ENCODE measurements at places on chromosomes 4 and X.

DNA sequence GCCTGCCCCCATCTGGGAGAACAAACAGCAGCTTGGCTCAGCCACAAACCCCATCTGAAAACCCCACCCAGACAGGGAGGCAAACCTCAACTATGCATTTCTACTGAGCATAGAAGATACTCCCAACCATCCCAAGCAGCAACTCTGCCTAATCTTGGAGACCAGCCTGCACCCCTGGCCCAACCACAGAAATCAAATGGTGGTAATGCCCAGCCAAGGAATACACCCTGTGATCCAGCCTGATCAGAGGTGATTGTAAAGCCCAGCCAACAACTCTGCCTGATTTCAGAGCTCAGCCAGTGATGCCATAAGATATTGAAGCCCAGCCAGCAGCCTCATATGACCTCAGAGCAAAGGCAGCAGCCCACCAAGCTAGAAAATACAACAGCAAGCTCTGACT, 19.8 kb downstream of the TMLHE start:
- H3K4me1 ChIP-seq: no peaks in the 10 kb centered on the region
- no peak overlapping the region for H3K27ac ChIP-seq
- no peak overlapping the region for H3K4me3 ChIP-seq
- no peaks in the 10 kb centered on the region for H3K27me3 ChIP-seq

DNA sequence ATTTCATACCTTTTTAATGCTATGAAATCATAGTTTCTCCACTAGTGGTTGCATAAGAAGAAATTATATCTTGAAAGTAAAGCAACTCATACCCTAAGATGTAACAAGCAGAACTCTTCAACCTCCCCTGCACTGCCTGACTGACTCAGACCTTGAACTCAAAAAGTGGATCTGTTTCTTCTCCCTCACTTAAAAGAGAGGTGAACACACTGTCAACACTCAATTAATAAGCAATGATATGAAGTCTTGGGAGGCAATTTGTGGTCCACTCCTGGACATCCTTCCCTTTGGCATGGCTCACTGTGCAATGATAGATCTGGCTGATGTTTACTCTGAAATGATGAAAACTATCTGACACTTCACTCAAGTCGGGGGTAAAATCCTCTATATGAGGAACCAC, 282.0 kb upstream of the DKK2 start:
- no peaks in the 10 kb centered on the region for H3K36me3 ChIP-seq
- no peaks in the 10 kb centered on the region for H3K27me3 ChIP-seq
- no peak overlapping the region for H3K4me3 ChIP-seq

- no peak overlapping the region for H3K27ac ChIP-seq
- no peaks in the 10 kb centered on the region for H3K4me1 ChIP-seq
- no peaks in the 10 kb centered on the region for H3K36me3 ChIP-seq
- no peak overlapping the region for H3K4me3 ChIP-seq
- DNase-seq: no peak
- peaks cover 17% of the 10 kb centered on the region for H3K27me3 ChIP-seq
These were observed 887 bp upstream of the IL1RAPL2 start for GRCh38 chrX:104564921-104565703.

DNA sequence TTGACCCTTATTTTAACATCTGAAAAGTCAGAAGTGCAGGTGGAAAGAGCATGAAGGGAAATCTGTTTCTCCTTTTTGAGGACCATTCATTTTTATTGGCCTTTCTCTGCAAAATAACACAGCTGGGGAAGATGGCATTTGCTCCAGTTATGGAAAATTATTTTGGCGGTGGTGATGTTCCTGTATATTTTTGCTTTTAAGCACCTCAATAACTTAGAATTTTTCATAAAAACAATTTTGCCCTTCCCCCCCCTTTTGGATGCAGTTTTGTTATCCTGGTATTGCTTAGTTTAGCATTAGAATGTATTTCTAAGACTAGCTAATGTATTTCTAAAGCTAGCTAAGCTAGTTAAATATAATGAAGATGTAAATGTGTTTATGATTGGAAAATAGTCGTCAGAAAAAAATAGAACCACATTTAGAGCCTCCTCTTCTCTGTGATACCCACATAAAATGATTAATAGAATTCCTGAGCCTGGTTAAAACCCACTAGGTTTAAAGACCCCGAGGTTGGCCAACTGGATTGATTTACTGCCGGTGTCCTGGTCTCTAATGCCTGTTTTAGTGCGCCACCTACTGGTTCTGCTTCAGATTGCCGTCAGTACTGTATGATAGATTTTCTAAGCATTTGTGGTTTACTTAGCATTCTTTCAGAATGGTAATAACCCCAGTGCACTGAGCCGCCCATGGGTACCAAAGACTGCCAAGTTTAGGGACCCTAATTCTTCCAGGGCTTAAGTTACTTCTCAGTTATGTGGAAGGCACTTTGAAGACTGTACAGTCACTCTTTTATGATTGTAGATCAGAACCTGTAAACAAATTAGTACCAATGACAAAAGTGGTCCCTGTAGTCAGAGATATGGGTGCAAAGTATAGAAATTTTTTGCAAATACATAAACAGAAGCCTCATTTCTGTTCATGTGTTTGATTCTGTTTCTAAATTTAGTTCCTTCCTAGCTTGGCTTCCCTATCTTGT, 11.4 kb downstream of the KLF3 start:
- peak overlapping the region; percentile 57 for H3K27ac ChIP-seq
- DNase-seq: peak; percentile 92
- H3K4me1 ChIP-seq: peaks cover 81% of the 10 kb centered on the region
- H3K4me3 ChIP-seq: no peak overlapping the region

DNA sequence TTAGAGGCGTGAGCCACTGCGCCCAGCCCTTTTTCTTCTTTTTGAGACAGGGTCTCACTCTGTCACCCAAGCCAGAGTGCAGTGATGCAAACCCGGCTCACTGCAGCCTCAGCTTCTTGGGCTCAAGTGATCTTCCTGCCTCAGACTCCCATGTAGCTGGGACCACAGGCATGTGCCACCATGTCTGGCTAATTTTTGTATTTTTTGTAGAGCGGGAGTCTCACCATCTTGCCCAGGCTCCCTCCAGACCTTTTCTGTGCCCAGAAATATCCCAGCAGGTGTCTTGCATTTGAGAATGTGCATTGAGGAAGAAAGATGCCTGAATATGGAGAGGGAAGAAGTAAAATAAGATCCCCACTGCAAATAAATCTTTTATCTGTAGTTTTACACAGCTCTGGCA, 58.7 kb downstream of the PPEF2 start:
- no peaks in the 10 kb centered on the region for H3K36me3 ChIP-seq
- H3K4me3 ChIP-seq: no peak overlapping the region
- H3K27me3 ChIP-seq: no peaks in the 10 kb centered on the region
- H3K27ac ChIP-seq: peak overlapping the region; percentile 86
- DNase-seq: no peak
- peaks cover 19% of the 10 kb centered on the region for H3K4me1 ChIP-seq

All from osteocyte (in vitro differentiated cells).